ENCODE measurements at places on chromosomes 12 and 14.

DNA sequence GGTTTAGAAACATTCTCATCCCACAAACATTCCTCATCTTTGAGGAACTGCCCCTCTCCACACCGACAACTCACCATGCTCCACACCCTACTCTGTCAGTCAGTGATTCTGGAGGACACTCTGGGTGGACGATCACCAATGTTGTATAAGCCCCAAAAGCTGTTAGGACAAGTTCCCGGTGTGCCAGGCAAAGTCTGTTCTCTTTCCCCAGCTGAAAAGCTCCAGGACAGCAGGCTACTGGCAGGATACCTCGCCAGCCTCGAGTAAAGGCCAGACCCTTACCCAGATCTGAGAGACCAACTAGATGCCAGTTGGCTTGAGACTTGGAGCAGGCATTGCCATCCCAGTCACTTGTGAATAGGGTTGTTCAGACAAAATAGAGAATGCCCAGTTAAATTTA is 12.0 kb downstream of the KRT5 start:
- no peak for DNase-seq

- DNase-seq, result no peak
These were observed 81.0 kb downstream of the NOC4L start for GRCh38 chr12:132225214-132225613.

DNA sequence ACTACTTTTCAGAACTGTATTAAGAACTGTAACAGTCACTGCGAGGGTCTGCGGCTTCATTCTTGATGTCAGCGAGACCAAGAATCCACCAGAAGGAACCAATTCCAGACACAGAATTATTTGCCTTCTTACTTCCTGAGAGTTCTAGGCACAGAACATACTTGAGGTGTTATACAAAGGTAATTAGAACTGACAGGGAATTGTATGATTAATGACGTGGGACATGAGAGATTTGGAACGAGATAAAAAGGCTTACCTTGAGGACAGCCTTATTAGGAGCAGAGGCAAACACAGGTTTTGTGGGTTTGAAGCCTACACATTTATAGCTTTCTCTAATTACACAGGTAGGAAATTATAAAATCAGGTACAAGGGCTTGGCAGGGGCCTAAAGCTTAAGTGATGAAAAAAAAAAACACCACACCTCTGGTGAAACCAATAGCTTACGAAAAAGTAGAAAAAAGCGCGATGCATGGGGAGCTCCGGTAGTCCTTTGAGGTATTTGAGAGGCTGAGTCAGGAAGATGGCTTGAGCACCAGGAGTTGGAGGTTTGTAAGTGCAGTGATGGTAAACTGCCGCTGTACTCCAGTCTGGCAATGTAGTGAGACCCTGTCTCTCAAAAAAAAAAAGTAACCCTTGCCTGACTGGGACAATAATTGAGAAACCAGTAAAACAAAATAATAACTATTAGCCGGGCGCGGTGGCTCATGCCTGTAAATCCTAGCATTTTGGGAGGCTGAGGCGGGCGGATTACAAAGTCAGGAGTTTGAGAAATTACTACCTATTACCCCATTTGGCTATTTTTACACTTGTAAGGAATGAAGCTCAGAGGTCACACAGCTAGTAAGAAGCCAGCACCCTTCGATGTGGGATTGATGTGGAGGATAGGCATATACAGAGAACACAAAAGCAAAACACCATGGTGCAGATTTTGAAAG is 795 bp upstream of the ACOT2 start:
- no peak for DNase-seq

DNA sequence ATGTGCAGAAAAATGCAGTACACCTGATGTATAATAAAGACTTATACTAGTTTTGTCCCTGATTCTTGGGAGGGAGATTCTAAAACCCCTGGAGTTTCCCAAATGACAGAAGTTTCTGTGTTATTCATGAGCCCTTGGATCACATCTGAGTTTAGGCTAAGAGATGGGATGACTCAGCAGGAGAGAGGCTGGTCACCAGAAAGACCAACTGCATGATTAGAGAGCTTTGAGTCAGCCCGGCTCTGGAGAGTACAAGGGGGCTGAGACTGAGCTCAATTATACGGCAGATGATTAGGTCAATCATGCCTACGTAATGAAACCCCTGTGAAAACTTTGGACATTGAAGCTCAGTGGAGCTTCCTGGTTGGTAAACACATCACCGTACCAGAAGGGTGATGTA is 174.2 kb downstream of the SSPN start:
- no peak for DNase-seq

DNA sequence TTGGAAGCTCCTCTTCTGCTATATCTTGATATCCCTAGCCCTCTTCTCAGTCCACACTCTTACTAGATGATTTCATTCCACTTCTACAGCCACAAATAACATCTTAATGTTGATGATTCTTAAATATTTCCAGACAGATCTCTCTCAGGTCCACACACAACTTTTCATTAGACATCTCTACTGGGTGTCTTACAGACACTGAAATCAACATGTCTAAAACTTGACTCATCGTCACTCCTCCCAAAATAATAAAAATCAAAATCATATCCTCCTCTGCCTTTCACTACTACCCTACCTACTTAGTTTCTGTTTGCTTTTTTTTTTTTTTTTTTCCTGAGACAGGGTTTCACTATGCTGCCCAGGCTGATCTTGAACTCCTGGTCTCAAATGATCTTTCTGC is 11.9 kb downstream of the PRDM4 start:
- DNase-seq, result no peak

DNA sequence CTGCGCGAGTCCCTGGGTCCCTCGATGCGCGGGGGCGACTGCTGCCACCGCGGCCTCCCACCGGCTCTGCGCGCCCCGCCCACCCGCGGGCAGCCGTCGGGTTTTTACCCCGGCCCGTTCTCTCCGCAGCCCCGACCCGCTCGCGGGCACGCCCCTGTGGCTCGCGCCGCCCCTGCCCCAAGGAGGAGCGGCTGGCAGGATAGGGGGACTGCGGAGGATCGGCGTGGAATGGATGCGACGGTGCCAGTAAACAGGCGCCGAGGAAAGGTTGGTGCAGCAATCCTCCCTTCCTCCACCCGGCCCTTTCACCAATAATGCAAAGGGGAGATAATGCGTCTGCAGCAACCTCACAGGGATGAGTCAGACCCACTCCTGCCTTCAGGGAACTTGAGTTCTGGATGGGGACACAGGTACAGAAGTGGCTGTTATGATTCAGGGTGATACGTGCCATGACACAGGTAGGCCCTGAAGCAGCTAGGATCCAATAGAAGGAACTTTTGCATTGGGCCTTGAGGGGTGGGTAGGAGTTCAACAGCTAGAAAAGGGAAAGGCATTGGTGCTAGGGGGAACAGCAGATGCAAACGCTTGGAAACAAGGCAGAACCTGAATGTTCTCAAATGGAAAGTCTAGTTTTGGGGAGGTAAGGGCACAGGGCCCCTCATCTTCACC is 554 bp upstream of the DEGS2 start:
- DNase-seq, result no peak

GRCh38 chr12:88854260-88854659 is 274.0 kb upstream of the KITLG start:
- no peak for DNase-seq

GRCh38 chr14:79820866-79821535 is 390.3 kb downstream of the DIO2 start:
- no peak for DNase-seq

DNA sequence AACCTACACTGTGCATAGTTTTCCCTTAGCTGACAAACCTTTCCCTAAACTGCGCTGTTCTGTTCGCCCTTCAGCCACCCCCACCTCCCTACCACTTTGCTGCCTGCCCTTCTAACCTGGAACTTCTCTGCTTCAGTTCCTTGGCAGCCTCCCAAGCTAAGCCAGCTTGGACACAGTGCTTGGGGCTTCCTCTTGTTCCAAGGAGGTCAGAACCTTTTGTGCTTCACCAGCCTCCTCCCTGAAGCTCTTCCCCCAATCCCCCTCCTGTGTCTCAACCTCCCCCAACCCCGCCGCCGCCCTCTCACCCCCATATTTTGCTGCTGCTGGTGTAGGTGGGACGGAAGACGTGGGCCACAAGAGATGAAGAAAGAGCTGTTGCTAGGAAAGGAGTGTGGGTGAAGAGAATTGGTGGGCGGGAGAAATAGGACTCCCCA is 8.1 kb upstream of the RIC8B start:
- no peak for DNase-seq

DNA sequence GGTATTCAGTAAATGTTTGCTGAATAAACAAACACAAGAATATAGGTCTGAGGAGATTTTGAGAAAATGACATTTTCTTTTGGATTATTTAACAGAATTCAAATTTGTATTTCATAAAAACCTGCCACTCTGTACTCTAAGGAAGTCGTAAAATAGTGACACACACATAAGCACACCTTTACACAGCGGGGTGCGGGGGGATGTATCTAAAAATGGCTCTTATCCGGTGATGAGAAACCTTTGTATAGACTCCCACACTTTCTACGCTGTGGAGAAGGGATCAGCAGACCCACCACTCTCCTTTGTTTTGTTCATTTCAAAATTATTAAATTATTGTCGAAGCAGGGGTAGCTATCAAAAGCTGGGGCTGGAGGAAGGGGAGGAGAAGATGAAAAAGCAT is 58.0 kb downstream of the PEBP1 start:
- no peak for DNase-seq

DNA sequence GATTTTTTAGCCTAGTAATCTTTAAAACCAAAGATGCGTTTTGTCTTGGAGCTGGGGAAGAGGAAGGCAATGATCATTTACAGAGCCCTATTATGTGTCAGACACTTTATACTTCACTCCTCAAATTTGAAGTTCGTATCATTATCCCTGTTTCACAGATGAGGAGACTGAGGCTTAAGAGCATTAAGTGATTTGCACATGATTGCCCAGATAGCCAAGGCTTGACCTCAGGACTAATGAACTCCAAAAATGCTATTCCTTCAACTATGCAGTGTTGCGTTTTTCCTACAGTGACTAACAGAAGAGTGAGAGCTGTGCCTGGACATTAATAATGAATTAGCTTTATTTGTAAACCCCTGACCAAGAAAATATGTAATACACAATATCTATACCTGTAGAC is 136.8 kb upstream of the EEA1 start:
- no peak for DNase-seq

- DNase-seq, result no peak
These were observed 92.9 kb downstream of the HMGA2 start for GRCh38 chr12:65916991-65917695.

DNA sequence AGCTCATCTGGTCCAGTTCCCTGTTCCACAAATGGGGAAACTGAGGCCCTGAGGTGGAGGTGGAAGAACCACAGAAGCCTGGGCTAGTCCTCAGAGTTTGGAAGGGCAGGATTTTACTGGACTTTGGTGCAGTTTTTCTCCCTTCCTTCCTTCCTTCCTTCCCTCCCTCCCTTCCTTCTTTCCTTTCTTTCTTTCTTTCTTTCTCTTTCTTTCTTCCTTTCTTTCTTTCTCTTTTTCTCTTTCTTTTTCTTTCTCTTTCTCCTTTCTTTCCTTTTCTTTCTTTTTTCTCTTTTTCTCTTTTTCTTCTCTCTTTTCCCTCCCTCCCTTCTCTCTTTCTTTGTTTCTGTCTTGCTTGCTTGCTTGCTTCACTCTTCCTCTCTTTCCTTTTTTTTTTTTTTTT is 95.7 kb upstream of the TBX3 start:
- DNase-seq, result no peak

DNA sequence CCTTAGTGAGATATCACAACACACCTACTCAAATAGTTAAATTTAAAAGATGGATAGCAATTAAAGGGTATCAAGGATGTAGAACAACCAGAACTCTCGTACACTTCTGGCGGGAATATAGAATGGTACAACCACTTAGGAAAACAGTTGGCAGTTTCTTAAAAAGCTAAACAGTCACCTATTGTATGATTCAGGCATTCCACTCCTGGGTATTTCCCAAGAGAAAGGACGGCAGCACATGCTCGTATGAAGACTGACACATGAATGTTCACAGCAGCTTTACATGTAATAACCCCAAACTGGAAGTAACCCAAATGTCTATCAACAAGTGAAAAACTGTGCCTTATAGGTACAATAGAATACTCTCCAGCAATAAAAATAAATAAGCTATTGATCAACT is 465.2 kb downstream of the VRK1 start:
- DNase-seq, result no peak

DNA sequence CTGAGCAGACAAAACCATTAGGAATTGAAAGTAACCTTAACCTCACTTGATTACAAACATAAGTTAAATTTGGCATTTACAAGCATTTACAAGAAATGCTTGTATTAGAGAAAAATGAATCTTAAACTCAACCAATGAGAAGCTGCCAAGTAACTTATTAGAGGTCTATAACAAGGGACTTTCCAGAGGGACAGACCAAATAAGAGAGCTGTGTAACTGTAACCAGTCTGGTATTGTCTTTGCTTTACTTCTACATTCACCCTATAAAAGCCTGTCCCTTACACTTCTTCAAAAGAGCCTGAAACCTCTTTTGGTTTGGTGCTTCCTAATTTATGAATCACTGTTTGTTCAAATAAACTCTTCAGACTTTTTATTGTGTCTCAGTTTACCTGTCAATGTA is 450.0 kb upstream of the FAR2 start:
- no peak for DNase-seq

GRCh38 chr12:69698769-69699540 is at the start of gene BEST3:
TSS of gene BEST3 (minus strand) at chr12:69699303. CDS start at chr12:69697798, 1,505 bp downstream.
- DNase-seq, result no peak

DNA sequence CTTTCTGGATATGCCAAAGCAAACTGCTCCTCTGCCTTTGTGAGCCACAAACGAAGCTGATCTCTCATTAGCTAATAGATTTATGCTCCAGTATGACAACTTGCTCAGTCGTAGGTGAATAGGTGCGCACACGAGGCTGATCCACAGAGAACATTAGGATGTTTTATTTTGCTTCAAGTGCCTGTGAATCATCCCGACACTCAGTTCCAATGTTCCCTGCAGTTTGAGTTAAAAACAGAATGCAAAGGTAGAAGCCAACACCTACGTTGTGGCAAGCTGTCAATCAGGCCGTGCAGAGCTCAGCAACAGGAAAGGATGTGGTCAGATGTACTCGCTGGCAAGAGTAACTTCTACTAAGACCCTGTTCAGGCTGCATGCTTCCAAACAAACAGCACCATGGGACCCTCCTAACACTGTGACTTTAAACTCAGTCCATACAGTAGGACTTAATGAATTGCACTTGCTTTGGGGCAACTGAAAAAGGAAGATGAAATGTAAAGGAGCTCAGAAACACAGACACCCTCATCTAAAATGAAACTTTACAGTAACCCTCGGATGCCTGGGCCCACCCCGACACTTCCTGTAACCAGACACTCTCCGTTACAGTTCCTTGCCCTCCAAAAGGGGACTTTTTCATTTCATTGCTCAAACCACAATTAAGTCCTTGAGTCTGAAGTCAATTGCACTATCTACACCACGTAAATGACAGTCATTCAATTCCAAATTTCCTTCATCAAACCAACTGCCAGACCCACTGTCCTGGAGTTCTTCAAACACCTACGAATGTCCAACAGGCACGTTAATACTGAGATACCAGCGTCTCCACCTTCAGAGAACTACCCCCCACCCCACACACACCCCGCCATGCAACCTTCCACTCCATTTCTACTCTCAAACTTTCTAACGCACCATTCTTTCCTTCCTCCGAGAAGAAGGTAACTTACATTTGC is 1.6 kb downstream of the CCDC88C start:
- DNase-seq, result no peak

- DNase-seq, result peak; percentile 77
These were observed 3.3 kb downstream of the ARHGAP9 start for GRCh38 chr12:57476162-57476992.

Measured in GM12891 (cell line).